ENCODE measurements at places on chromosomes 3 and 15. TPM values are rescaled to one million over a fixed set of nuclear protein-coding genes. Genes with fewer than 3 reads are reported as not detected.

FOXB1 gene
- 0.60 TPM for total RNA-seq

PTX3 gene
- total RNA-seq, result 1.7 TPM

HRH1 gene
- total RNA-seq, result 4.7 TPM

KBTBD13 gene
- total RNA-seq, result not detected

REC114 gene
- not detected for total RNA-seq

ZCWPW2 gene
- 0.71 TPM for total RNA-seq

PIGX gene
- 20.0 TPM for total RNA-seq

SLC51A gene
- total RNA-seq, result 3.7 TPM

IL16 gene
- not detected for total RNA-seq

CDC25A gene
- 13.0 TPM for total RNA-seq

SEMA6D gene
- 22.2 TPM for total RNA-seq

ANKRD63 gene
- 1.5 TPM for total RNA-seq

SMCO1 gene
- not detected for total RNA-seq

RIOX2 gene
- total RNA-seq, result 22.3 TPM

C3orf70 gene
- 1.6 TPM for total RNA-seq

CILP gene
- total RNA-seq, result 0.07 TPM

GPR62 gene
- not detected for total RNA-seq

AP3B2 gene
- 8.0 TPM for total RNA-seq

DLEC1 gene
- total RNA-seq, result 3.2 TPM

GPR156 gene
- 0.45 TPM for total RNA-seq

LRTM1 gene
- 0.29 TPM for total RNA-seq

PATL2 gene
- total RNA-seq, result 1.0 TPM

GRCh38 chr15:48825075-48825474, 14.2 kb upstream of the CEP152 start:
- DNase-seq, result no peak

GRCh38 chr15:25185791-25186190, 231.0 kb downstream of the SNRPN start:
- DNase-seq, result no peak

DNA sequence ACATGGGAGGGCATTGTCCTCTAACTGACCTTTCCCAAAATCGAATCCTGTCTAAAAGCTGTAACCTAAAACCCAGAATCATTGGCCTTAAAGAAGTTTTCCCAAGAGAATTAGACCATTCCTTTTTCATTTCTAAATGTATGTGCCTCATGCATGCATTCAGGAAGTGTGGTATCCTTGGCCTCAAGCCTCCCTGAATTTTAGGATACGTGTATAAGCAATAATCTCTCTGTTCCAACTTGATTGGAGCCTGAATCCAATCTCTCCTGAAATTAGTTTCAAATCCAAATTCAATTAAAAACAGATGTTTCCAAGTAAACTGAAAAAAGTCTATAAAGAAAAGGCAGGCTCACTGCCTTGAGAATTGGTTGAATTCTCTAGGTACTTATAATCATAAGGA, 86.0 kb upstream of the VEPH1 start:
- no peak for DNase-seq

DNA sequence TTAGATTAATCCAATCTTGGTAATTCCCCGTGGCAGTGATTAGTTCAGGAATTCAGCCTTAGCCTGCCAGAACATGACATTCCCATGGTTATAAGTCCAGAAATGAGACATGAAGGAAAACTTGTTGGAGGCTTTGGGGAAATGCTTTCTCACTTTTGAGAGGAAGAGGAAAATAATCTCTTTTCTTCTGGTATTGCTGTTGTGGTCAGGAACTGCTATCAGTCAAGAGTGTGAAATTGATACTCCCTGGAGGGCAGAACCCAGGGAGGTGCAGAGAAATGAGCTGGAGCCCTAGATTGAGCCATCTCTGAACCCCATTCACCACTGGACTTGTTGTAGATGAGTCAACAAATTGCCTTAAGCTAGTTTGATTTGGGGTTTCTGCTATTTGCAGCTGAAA, 38.6 kb upstream of the APH1B start:
- no peak for DNase-seq

- DNase-seq, result no peak
Observed at GRCh38 chr3:159761369-159761768, 227.3 kb upstream of the IL12A start.

GRCh38 chr3:37116998-37117397, 57.4 kb downstream of the LRRFIP2 start:
- DNase-seq, result no peak

DNA sequence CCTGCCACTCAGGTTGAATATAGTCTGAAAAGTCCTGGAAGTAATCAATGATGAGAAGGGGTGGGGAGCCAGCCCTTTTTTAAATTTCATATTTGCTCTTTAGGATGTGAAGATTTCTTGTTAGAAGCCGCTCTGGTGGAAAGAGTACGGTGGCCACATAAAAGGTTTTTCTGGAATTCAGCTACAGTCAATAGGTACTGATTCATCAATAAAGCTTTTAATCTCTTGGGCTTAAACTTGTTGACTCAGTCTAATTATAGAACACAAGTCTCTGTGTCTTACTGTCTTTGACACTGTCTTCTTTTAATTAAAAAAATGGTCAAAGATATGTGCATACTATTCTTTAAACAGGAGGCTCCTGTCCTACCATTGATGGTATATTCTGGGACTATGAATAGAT, 99.9 kb upstream of the TP63 start:
- no peak for DNase-seq

- no peak for DNase-seq
Observed at GRCh38 chr3:186540221-186540834, 3.9 kb downstream of the CRYGS start.

GRCh38 chr15:35514759-35515158, 31.2 kb downstream of the DPH6 start:
- no peak for DNase-seq

GRCh38 chr15:90911302-90911623, 8.2 kb downstream of the MAN2A2 start:
- no peak for DNase-seq

DNA sequence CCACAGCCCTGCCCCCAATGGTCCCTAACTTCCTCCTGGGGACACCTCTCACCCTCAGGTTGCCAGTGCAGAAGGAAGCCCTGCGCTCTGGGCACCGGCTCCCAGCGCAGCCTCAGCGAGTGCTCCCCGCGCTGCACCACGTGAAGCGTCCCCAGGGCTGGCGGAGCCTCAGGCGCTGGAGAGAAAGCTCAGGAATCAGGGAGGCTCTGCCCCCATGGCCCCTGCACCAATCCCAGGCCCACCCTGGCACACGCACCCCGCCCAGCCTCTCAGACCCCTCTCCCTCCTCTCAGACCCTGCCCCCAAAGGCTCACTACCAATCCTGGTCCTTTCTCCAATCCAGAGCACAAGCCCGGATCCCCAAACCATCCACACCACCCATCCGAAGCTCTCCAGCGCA, 6.9 kb downstream of the COL7A1 start:
- no peak for DNase-seq

DNA sequence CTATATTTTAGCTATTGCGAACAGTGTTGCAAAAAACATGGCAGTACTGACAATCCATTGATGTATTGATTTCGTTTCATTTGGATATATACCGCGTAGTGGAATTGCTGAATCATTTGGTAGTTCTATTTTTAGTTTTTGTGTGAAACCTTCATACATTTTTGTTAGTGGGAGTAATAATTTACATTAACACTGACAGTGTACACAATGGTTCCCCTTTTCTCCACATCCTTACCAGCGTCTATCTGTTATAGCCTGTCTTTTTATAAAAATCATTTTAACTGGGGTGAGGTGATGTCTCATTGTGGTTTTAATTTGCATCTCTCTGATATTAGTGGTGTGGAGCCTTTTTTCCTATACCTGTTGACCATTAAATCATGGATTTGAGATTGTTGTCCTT, 392.4 kb upstream of the ALCAM start:
- DNase-seq, result no peak

DNA sequence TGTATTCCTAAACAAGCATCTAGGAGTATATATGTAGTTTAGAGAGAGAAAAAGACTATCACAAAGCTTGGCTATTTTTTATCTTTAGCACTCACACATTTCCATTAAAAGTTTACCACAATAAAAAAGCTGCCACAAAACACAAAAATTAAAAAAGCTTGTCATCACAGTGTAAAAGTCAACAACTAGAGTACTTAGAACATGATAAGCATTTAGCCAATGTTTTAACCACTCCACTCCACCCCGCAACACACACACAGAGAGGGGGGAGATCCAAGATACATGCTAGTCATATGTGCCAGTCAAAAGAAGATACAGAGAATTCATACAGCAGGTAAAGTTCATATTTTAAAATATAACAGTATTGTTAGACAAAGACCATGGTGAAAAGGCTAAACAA, 79.7 kb downstream of the STAG1 start:
- no peak for DNase-seq

- no peak for DNase-seq
Observed at GRCh38 chr3:115708540-115708939, 85.2 kb downstream of the GAP43 start.

All from type B pancreatic cell (in vitro differentiated cells).